Right kidney (tissue), 9 donors: ENCODE measurements at places on chromosomes 6 and 20.

DNA sequence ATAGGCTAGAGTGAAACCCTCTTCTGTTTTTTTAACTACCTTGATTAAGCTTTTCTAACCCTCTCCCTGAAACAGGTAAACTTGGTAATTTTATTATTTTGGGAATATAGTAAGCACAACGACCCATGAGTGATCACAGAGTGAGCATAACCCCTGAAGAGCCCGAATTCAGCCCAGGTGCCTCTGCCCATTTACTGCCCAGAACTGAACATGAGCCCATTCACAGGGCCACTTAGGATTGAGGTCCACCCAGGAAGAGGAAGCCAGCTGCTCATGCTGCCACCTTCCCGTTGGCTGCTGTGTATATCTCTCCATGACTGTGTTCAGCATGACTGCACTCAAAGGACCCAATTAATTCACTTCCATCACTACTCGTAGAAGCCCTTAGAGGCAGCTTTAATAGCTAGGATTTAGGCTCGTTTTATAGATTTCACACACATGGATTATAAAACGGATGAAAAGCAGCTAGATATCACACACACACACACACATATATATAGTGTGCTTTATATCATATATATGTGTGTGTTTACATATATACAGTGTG is 8.3 kb upstream of the PDE10A start:
- no peak for DNase-seq

GRCh38 chr6:157276134-157276532 is 47.2 kb downstream of the TMEM242 start:
- DNase-seq: no peak

DNA sequence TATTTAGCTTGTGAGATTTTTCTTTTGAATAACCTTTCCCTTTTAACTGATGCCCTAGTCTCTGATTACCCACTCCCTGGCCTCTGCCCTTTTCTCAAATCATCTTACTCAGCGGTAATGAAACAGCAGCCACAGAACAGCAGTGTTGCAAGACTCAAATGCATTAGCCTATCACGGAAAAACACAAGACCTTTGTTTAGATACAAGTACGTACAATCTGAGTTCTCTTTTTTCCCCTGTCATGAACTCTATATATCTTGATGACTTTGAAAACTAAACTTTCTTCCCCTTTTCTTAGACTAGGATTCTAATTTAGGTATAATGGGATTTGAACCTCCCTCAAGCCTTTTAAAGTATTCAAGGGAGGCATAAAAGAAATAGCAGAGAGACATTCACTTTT is 1034.9 kb downstream of the EYS start:
- no peak for DNase-seq

DNA sequence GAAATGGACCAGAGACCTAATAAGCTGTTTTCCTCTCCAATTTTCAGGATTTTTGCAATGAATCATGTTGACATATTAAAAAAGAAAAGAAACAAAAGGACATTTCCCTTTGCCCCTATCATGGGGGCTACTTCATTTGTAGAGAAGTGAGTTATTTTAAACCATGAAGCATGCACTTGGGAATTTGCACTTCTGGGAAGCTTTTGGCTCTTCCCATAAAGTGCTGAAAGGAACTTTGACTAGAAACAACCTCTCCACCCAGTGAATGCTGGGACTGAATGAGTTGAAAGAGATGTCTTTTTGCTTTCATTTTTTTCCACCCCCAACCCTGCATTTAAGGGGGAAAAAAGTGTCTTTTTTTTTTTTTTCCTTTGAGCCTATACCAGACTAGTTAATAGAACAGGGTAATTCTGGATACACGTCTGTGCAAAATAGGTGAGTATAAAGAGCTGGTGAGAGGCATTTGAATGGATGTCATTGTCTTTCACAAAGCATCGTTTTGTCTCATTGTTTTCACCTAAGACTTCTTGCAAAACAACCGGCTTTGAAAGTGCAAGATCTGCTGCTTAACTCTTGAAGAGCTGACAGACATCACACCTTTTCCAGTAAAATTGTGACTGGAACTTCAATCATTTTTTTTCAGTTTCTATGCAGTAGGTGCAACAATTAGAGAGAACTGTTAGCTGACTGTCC is 138.7 kb upstream of the BACH2 start:
- no peak for DNase-seq

DNA sequence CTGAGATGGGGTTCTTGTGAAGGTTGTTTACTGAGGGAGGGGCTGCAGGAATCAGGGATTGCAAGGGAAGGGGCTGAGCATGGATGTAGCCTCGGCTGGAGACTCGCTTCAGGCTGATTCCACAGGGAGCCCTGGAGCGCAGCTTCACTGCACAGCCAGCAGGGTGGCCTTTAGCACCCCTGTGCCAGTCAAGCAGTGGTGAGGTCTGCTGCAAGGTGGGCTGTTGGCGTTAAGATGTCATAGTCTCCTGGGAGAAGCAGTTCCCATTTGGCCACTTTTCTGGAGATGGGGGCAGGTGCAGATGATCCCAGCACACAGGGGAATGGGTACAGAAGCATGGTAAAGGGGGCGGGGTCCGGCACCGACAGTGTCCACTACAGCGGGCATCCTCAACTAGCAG is 126.3 kb downstream of the TOX2 start:
- DNase-seq: no peak

GRCh38 chr6:54802775-54803634 is 43.6 kb upstream of the FAM83B start:
- DNase-seq: no peak

DNA sequence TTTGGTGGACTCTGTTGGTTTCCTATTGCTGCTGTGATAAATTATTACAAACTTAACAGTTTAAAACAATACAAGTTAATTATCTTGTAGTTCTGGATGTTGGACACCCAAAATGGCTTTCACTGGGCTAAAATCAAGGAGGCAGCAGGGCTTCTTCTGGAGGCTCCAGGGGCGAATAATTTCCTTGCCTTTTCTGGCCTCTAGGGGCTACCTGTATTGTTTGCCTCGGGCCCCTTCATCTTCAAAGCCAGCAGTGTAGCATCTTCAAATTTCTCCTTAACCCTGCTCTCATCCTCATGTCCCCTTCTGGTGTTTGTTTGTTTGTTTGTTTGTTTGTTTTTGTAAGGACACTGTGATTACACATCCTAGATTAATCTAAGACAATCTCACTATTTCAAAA is 60.5 kb upstream of the ANKEF1 start:
- DNase-seq: no peak

DNA sequence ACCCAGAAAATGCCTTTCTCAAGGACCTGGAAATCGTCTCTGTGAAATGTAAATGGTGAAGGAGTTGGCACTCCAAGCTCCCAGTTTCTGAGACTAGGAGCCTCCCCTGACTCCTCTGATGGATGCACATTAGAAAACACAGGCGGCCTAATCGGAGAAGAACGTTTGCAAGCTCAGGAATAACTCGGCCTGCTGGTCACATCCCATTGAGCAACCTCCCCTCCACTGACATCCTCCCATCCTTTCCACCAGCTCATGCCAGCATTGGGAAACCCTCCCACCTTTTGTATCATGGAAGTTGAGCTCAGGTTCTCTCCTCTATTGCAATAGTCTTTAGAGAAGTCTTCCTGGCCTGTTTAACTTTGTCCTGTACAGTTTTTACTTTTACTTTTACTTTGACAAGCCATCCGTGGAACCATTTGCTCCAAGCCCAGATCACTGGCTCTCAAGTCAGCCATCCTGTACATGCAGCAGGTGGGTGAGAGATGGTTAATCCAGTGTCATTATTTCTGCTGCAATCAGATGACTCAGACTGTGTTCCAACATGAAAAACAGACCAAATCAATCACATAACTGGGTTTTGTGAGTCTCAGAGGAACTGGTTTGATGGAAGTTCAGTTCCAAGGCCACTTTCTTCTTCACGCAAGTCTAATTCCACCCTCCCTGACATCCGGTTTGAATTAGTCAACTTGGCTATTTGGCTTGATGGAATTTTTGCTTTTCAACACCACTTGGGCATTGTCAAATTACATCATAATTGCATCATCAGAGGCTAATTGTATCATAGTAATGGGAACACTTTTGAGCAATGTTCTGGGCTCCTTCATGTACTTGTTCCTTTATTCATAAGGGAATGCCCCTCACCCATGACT is 619.4 kb upstream of the CDH4 start:
- peak; percentile 18 for DNase-seq

DNA sequence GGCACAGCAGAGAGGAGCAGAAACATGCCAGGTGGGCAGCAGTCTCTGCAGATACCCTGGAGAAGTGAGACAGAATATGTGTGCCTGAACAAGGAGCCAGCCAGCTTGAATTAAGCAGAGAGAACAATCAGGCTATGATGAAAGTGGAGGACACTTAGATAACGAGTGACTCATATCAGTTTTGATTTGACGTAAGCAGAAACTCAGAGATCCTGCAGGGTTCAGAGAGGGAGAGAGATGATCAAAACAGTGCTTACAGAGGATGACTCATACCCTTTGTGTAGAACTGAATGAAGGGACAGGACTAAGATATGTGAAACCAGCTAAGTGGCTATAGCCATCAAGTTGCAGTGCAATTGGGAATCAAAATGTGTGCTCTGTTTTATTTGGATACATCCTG is 300.7 kb downstream of the TENT5A start:
- DNase-seq: no peak

DNA sequence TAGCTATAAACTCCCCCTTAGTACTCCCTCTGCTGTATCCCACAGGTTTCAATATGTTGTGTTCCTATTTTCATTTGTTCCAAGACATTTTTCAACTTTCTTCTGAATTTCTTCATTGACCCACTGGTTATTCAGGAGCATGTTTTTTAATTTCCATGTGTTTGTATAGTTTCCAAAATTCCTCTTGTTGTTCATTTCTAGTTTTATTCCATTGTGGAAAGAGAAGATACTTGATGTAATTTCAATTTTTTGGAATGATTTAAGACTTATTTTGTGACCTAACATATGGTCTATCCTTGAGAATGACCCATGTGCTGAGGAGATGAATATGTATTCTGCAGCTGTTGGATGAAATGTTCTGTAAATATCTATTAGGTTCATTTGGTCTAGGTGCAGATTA is 497.2 kb downstream of the BCKDHB start:
- no peak for DNase-seq

- no peak for DNase-seq
These were observed 12.6 kb upstream of the ZFP64 start for GRCh38 chr20:52204136-52204535.

DNA sequence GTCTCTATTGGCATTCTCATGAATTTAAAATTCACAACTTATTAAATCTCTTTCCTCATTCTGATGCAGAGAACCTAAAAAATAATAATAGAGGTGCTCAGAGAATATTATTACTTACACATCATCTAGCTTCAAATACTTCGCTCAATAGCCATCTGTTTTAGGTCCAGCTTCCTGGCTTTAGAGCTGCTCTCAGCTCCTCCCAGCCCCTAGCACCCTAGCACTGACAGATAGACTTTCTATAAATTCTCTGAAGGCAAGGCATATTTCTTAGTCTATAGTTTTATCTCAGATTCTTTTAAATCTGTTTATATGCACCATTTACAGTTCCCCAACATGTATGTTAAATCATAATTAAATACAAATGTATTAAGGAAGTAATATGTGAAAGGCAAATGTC is 281.3 kb downstream of the PTPRK start:
- DNase-seq: no peak

DNA sequence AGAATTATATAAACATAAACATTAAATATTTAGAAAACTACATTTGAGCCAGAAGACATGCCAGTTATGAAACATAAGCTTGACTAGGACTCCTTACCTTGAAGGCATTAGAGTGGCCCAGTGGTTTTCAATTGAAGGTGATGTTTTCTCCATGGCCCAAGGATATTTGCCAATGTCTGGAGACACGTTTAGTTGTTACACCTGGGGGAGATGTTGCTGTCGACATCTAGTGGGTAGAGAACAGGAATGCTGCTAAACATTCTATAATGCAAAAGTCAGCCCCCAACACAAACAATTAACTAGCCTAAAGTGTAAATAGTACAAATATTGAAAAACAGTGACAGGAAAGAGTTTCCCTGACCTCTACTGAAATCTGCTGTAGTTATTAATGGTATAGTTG is 200.9 kb upstream of the HS3ST5 start:
- no peak for DNase-seq

- no peak for DNase-seq
These were observed 29.1 kb upstream of the ECI2 start for GRCh38 chr6:4164456-4164855.

DNA sequence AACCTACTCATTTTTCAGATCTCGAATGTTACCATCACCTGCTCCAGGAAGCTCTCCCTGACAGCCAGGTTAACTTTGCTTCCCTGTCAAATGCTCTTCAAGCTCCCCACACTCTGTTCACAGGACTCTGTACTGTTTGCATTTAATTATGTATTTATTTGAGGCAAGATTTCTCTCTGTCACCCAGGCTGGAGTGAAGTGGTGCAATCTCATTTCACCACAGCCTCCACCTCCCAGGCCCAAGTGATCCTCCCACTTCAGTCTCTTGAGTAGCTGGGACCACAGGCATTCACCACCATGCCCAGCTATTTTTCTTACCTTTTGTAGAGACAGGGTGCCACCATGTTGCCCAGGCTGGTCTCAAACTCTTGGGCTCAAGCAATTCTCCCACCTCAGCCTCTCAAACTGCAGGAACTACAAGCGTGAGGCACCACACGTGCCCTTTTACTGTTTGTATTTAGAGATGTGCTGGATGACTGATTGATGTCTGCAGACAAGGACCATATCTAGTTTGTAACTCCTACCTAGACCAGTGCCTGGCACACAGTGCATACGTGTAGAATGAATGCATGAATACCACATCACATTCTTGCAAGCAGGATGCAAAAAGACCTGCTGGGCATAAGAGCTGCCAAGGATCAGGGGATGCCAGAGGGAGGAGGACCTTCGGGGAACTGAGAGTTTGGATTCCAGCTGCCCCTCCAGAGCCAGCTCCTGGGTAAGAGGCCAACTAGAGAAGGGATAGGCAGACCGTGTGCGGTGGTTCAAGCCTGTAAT is 15.6 kb upstream of the CBFA2T2 start:
- no peak for DNase-seq

DNA sequence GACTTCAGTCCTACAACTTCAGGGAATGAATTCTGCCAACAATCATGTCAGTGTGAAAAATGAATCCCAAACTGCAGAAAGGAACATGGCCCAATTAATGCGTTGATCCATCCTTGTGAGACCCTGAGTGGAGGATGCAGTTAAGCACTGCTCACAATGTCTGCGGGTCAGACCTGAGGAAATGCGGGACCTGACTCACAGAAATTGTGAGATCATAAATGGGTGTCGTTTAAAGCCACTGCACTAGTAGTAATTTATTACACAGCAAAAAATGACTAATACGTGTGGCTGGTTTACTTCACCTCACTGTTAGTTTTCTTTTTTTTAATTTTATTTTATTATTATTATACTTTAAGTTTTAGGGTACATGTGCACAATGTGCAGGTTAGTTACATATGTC is 505.0 kb downstream of the PRKN start:
- no peak for DNase-seq

GRCh38 chr20:22533823-22534751 is 50.3 kb downstream of the FOXA2 start:
- DNase-seq: no peak

DNA sequence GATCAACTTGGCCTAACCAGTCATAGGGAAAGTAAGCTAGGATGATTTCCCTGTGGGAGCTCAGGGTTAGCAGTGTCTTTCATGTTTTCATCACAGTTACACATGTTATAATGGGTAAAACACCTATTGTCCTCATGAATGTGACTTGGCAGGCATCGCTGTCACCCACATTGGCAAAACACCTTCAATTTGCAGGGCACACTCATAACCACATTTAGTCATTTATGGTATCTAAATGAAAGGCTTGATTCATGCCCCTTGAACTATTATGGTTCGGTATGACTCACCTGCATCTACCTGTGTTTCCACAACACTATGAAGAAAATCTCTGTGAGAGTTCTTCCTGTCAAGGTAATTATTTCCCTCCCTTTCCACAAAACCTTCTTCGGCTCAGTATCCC is 49.2 kb downstream of the FRK start:
- no peak for DNase-seq

- no peak for DNase-seq
These were observed 622 bp upstream of the KIZ start for GRCh38 chr20:21125072-21125848.
